ENCODE measurements at places on chromosomes 12 and 14.
A peak's percentile ranks its signal among the peaks of the same experiment; 100 is the strongest.

- H3K27ac ChIP-seq: no peak overlapping the region
- no peaks in the 10 kb centered on the region for H3K36me3 ChIP-seq
- DNase-seq: no peak
- H3K4me3 ChIP-seq: no peak overlapping the region
- H3K27me3 ChIP-seq: no peaks in the 10 kb centered on the region
These were observed 25.8 kb downstream of the NR1H4 start for GRCh38 chr12:100499416-100499815.

- no peaks in the 10 kb centered on the region for H3K36me3 ChIP-seq
- DNase-seq: peak; percentile 86
- peak overlapping the region; percentile 73 for H3K27ac ChIP-seq
- no peaks in the 10 kb centered on the region for H3K27me3 ChIP-seq
- peaks cover 19% of the 10 kb centered on the region for H3K4me1 ChIP-seq
These were observed 47.4 kb upstream of the SRSF5 start for GRCh38 chr14:69719501-69719951.

DNA sequence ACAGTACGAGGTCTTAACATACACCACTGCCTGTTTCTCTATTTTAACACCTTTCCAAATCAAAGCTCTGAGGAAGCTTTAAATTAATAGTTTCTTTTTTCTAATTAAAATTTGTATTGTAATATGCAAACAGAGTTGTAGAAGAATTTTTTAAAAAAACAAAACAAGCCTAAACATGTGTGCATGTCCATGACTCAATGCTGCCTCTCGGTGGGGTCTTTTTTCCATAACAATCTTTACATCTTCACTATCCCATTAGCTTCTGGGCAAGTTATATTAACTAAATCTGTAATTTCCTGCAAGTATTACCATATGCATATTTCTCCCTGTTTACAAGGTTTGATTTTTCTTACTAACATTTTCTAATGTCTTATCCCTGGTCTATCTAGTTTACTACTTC lies 143.9 kb upstream of the NAV3 start:
- no peaks in the 10 kb centered on the region for H3K27me3 ChIP-seq
- no peak for DNase-seq
- H3K36me3 ChIP-seq: no peaks in the 10 kb centered on the region
- H3K4me1 ChIP-seq: no peaks in the 10 kb centered on the region
- no peak overlapping the region for H3K4me3 ChIP-seq
- H3K27ac ChIP-seq: no peak overlapping the region

DNA sequence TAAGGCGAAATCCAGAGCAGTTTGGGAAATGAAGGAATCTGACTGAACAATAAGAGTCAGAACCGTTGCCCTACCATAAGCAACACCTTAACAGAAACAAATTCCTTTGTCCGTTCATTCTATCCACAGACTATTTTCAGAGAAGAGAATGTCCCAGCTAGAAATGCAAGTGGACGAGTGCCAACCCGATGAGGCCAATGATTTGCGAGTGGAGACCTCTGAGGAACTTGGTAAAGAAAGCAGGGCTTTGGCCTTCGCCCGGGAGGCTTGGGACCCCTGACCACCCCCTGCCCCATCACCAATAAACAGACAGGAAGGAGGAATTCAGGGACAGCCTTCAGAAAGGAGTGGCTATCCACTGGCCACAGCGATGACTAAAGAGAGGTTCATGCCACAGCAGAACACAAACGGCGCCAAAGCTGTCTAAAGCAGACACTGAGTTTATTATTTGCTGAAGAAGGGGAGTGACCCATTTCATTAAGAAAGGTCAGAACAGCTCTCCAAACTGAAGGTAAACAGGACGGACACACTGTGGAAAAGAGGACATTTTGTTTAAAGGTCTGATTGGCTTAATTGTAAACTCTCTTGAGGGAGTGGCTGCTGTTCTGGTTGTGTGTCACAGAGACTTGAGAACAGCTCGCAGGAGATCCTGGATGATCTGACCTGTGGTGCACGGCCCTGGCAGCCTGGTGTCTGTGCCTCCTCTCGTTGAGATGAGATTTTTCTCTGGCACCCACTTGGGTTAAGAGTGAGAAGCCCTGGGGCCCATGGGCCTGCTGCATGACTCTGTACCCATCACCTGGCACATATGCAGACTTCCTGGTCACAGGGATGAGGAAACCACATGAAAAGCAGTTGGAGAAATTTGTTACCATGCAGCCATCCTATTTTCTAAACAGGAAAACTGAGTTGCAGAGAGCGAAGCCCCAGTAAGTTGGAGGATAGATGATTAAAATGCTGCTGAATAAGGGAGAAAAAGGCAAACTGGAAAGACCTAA lies 142.0 kb upstream of the PZP start:
- no peaks in the 10 kb centered on the region for H3K27me3 ChIP-seq
- no peaks in the 10 kb centered on the region for H3K36me3 ChIP-seq
- no peak overlapping the region for H3K27ac ChIP-seq
- H3K4me1 ChIP-seq: no peaks in the 10 kb centered on the region
